ENCODE measurements at places on chromosomes 2 and 18.
A peak's percentile ranks its signal among the peaks of the same experiment; 100 is the strongest.

GRCh38 chr2:139439100-139439499, 658.9 kb upstream of the NXPH2 start:
- no peak for DNase-seq

GRCh38 chr2:131154071-131154531, 49.0 kb downstream of the PLEKHB2 start:
- peak; percentile 40 for DNase-seq

DNA sequence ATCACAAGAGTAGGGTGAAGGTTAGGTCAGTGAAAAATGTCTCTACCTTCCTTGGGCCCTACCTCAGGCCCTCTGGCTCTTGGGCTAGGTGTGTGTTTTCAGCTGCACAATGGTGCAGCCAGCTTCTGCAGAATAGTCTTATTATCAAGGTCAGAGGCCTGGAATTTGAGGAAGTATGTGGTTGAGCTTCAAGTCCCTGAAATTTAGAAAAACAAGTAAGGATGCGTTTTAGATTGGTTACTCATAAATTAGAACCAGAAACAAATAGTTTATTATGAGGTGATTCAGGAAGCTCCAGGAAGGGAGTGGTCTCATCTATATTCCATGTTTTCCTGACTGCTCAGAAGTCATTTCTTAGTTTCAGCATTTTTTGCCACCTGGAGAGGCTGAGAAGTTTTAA, 204.2 kb upstream of the CELF4 start:
- DNase-seq = no peak

DNA sequence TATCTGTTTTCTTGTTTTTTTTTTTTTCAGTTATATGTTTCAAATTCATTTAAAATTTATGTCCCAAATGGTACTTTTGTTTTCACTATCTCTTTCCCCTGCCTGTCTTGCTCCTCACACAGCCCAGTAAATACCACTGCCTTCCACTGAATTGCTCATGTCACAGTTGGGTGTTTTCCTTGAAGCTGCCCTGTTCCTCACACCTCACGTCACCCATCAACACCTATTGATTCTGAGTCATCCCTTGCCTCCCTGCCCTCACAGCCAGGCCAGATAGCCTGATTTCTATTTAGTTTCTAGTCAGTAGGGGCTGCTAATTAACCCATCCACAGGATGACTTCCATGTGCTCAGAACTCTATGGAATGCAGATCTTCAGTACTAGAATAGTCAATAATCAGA, 25.3 kb downstream of the FSHR start:
- DNase-seq = no peak

- DNase-seq = no peak
Measured at GRCh38 chr18:40553029-40553428, 1402.0 kb upstream of the PIK3C3 start.

DNA sequence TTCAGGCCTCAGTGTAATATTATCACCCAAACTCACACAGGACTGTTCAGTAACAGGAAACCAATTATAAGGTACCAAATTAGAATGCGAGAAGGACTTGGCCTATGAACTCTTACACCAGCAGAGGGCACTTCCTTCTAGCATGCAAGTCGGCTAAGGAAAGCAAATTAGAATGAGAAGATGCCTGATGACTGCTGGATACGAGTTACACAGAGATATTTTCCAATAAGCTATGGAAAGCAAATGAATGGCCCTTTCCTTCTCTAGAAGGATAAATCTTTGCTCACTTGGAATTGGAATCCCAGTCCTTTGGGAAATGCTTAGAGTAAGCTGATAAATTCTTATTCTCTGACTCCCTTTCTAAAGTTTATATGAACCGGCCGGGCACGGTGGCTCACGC, 109.8 kb downstream of the AP1S3 start:
- DNase-seq = peak; percentile 47

- DNase-seq = no peak
Measured at GRCh38 chr2:72165792-72166191, 18.1 kb upstream of the CYP26B1 start.

GRCh38 chr2:197086500-197086899, 160.0 kb upstream of the PGAP1 start:
- DNase-seq = no peak

DNA sequence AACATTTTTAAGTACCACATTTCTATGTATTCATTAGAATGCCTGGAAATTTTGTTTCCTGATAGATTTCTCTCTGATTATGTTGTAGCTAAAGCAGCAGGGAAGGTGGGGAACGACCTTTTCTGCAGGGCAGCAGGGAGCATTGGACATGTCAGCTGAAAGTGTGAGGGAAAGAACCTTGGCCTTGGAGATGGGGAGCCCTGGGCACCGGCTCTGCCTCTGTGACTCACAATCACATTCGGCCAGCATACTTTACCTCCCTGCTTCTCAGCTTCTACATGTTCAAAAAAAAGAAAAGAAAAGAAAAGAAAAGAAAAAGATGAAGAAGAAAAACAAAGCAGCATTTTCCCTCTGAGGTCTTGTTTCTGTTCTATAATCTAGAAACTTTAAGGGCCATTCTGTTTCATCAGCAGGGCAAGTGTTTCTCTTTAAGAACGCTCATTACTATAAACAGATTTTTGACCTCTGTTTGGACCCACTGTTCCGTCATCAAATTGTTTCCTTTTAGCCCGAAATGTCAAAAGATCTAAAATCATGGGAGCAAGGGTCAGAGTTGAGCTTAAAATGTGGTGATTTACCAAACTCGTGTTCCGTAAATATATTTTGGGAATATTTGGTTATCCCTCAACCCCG, 27.9 kb downstream of the SETBP1 start:
- DNase-seq = no peak

DNA sequence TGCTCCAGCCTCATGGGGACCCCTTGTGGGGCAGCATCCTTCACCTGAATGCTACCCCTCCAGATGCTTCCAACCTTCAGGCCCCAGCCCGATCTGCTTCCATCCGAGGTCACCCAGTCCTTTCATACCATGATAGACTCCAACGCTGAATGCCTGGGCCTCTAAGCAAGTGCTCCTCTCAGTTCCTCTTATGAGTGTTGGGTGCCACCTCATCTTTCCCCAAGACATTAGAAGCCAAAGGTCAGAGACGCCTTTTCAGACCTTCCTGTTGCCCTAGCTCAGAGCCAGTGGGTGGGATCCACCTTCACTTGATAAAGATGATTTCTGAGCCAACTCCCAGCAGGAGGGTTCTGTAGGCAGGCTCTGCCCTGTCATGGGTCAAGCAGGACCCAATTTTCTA, 174.5 kb upstream of the MGAT5 start:
- no peak for DNase-seq

DNA sequence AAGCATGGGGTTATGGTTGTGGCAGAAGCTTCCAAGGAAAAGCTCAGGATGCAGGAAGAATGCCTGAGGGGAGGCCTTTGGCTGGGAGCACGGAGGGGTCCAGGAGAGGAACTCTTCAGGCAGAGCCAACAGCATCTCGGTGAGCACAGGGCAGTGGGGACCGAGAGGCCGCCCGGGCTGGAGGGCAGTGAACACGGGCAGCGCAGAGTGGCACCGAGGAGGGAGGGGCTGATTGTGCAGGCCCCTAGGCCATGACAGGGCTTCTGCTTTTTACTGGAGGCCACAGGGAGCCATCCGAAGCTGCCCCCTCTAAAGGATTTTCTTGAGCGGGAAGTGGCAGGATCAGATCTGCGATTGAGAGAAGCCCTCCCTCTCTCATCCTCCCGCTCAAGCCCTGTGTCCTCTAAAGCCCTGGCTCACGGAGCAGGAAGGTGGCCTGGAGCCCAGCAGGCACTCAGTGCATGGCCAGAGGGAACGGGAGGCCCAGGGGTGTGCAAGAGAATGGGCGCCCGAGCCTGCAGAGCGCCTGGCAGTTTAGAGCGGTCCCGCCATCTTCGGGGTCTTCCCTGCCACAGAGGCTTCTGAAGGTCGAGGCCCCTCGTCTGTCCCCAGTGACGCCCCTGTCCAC, 110.0 kb upstream of the STON1 start:
- no peak for DNase-seq

- no peak for DNase-seq
Measured at GRCh38 chr18:12449051-12449785, 41.5 kb downstream of the PRELID3A start.

GRCh38 chr2:43045866-43046265, 180.5 kb downstream of the ZFP36L2 start:
- no peak for DNase-seq

DNA sequence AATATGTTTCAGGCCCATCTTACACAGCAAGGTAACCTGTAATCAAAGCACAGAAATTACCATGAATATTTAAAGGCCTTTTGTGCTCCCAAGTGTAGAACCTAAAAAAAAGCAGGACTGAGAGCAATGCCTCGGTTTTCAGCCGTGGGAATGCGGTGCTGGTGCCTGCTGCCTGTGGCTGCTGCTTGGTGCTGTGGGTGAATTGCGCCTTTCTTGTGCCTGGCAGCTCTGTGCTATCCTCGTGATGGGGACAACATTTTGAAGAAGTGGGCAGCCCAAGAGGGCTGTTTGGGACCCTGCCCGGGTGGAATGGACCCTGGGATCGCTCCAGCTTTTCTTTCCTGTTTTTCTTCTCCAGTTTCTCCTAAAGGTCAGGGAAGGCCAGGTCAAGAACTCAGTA, 91.2 kb downstream of the ASAP2 start:
- no peak for DNase-seq

GRCh38 chr2:173667415-173667814, 297.8 kb downstream of the SP3 start:
- DNase-seq = no peak

GRCh38 chr18:21004726-21005125, 106.9 kb downstream of the ROCK1 start:
- DNase-seq = no peak

All from NCI-H1436 (cell line).